ENCODE measurements at places on chromosomes 12 and 14.

- no peak for DNase-seq
Measured at GRCh38 chr12:42135259-42135814, 9.3 kb downstream of the GXYLT1 start.

DNA sequence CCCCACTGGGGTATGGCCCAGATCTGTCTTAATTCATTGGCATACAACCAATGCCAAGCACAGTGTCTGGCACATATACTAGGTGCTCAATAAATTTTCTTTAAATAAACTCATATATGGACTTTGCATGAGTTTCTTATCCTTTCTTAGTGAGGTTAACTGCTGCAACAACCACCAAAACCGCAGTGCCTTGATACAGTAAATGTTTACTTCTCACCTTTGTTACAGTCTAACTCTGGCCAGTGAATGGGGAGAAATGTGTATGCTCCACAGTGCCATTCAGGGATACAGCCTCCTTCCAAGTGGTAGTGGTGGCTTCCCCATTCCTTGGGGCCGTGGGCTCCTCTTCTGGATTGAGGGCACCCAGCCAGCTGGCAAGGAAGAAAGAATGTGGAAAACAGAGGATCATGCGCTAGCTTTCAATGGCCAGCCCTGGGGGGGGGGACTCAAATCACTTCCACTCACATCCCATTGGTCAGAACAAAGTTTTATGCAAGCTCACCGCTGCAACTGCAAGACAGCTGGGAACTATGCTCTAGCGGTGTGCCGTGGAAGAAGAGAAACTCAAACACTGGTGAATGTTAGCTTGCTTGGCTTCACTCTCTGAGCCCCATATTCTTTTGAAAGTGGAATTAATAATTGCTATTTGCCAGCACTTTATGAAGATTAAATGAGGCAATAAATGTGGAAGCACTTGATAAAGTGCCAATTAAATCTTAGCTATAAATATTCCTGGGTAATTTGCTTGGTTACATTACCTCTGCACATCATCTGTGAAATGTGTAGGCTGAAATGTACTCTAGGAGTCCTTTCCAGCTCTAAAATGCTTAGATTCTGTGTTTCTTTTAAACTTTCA lies 51.0 kb upstream of the SOCS2 start:
- no peak for DNase-seq

DNA sequence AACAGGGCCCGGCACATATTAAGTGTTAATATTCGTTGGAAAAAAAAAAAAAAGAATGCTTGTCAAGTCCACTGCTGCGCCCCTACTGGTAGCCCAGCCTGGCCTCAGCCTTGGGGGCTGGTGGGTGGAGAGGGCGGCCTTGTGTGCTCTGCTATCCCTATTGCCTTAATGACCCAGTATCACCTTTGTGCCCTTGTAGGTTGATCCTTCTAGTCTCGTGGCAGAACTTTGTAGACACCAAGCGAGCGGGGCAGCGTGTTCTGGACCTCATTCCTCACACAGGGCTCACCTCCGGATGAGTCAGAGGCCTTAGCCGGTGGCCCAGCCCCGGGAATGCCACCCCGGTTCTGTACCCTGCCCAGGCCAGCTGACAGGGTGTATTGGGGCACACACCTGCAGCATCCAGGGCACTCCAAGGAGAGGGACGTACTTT lies 1.8 kb upstream of the RCOR1 start:
- DNase-seq, result no peak

- DNase-seq, result no peak
Measured at GRCh38 chr14:87005280-87005679, 987.7 kb downstream of the GALC start.

- no peak for DNase-seq
Measured at GRCh38 chr12:49762468-49762847, 21.1 kb downstream of the TMBIM6 start.

DNA sequence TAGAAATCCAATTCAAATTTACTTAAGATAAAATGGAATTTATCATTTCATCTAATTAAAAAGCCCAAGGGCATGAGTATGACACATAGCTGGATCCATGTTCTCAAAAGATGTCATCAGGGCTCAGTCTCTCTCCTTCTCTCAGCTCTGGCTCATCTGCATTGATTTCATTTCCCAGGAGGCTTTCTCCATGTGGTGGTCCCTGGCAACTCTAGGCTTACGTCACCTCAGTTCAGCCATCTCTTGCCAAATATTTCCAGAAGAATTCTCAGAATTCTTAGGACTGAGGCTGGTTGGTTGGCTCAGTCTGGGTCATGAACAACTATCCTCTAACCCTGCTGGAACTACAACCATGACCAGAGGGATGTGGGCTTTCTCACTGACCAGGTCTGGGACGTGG lies 65.3 kb downstream of the FOS start:
- no peak for DNase-seq

DNA sequence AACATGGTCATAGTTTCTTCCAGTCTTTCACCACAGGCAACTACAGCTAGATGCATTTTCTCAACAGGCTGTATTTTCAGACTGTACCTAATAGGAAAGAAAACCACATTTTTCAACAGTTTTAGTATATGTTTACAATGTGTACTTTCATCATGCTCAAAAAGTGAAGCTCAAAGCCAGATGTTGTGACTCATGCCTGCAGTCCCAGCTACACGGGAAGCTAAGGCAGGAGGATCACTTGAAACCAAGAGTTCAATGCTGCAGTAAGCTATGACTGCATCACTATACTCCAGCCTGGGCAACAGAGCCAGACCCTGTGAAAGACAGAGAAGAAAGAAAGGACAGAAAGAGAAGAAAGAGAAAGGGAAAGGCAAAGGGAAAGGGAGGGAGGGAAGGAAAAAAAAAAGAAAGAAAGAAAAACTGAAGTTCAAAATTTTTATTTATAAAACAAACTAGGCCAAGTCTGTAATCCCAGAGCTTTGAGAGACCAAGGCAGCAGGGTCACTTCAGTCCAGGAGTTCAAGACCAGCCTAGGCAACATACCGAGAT lies 25.5 kb downstream of the GXYLT1 start:
- no peak for DNase-seq

GRCh38 chr14:25431211-25432076 lies 381.5 kb upstream of the STXBP6 start:
- no peak for DNase-seq

DNA sequence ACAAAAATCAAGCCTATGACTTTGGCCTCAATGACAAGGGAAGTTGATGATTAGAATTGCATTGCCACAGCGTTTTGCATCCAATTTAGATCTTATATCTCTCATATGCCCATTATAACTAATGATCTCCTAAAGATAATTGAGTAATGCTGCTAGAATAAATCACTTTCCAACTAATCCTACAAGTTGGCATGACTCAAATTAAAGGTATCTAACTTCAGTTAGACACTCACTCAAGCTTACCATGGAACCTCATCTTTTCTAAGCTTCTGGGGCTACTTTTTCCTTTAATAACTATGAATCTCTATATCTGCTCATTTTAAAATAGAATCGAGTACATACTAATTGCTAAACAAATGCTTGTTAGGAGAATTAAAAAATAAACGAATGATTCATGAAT lies 427.8 kb downstream of the BTG1 start:
- DNase-seq, result no peak

DNA sequence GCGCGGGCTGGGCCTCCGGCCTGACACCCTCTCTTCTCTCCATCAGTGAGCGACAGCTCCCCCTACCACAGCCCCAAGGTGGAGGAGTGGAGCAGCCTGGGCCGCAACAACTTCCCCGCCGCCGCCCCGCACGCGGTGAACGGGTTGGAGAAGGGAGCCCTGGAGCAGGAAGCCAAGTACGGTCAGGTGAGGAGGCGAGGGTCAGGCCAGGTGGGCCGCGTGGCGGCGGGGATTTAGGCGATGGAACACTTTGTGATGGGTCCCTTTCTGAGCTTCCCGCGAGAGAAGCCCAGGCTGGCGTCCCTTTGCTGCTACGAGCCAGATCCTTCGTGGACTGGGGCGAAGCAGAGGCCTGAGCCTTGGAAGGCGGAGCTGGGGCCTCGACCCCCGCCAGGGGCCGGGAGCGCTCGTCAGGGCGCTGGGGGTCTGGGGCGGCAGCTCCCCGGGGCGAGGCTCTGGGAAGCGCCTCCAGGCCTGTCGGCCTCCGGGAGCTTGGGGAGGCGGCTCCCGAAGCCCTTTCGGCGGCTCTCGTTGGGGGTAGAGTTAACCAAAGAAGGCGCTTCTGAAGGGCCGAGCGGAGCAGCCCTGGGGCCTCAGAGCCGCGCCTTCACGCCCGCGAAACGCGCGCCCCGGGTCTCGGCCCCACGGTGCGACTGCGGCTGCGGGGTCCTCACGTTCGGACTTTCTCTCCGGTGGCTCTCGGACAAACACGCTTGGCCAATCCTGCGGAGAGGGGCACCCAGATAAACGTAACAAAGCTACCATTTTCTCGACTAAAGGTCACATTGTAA lies 5.0 kb downstream of the PAX9 start:
- no peak for DNase-seq

DNA sequence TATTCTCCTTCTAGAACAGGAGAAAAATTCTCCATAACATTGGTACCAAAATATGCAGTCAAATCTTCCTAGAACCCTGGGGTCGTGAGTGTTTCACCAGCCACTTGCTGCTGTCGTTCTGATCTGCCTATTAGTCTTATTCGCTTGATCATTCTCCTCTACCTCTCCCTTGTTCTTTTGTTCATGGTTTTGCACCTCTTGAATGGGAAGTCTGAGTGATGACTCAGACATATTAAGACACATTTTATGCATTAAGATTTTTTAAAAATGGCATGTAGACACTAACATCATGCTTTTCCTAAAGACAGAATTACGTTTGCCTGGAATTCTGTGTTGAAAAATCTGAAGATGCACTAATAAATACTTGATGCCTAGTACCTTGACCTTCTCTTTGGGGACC lies 159.2 kb upstream of the LRIG3 start:
- DNase-seq, result no peak

DNA sequence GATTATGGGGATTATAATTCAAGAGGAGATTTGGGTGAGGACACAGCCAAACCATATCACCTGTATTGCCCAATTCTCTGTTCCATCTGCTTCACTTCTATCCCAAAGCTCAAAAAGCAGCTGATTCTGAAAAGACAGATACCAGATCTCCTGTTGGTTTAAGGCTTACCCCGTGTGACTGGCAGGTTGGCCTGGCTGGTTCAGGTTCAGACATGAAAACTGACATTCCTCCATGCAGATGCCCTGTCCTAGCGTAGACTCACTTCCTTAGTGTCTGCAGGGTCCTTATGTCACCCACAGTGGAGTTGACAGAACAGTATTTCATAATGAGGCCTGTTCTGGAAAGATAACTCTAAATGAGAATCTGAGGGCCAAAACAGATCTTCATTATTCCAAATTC lies 61.1 kb upstream of the FLRT2 start:
- no peak for DNase-seq

DNA sequence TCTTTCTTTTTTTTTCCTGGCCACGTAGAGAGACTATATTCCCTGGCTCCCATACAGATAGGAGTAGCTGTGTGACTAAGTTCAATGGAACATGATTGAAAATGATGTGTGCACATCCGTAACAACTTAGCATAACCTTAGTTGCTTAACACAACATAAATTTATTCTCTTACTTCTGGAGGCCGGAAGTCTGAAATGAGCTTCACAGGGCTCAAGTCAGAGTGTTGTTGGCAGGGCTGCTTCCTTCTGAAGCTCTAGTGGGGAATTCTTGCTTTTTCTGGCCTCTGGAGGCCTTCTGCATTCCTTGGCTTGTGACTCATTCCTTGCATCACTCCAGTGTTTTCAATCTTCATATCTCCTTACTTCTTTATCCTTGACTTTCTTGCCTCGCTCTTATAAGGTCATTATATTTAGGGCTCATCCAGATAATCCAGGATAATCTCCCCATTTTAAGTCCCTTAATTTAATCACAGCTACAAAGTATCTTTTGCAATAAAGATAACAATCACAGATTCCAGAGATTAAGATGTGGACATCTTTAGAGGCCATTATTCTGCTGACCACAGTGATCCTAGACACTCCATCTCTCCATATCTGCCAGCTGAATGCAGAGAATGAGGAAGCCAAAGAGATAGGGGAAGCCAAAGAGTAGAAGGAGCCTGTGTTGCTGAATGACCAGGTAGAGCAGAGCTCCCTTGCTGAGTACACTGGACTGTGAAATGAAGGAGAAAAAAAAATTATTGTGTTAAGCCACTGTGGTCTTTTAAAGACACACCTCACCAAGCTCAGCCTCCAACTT lies 21.0 kb upstream of the SNX6 start:
- DNase-seq, result no peak

DNA sequence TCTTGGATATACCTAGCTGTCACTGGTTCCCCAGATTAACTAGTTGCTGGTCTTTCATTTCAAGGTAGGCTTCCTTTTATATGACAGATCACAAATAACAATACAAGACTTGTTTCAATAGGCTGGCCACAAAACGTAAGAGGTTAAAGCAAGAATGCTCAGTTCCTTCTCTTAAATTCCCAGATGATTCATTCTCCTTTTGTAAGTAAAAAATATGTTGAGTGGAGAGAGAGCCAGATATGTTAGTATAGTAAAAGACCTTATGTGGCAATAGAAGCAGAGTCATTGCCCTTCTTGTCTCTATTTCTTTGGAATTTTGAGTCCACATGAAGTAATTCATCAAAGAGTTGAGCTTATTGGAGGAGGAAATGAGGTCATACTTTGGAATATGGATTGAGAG lies 939.0 kb upstream of the ATXN7L3B start:
- no peak for DNase-seq

DNA sequence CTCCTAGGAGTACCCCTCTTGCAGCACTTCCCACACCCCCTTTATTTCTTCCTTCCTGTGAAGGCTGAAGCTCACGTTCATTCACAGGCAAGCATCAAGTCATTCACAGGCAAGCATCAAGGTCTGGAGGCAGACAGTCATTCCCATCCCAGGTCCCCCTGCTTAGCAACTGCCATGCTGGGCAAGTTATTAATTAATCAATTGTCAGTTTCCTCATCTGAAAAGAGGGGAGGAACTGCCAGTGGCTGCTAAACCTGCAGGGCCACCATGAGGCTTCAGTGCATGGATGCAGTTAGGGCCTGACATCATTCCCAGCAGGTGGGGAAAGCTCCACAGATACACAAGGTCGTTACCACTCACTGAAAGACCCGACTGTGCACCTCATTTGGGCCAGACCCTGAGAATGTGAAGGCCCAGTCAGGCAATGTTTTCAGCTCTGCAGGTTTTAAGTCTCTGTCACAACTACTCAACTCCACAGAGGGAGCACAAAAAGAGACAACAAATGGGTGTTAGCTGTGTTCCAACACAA lies 85.0 kb upstream of the GPR68 start:
- DNase-seq, result no peak

DNA sequence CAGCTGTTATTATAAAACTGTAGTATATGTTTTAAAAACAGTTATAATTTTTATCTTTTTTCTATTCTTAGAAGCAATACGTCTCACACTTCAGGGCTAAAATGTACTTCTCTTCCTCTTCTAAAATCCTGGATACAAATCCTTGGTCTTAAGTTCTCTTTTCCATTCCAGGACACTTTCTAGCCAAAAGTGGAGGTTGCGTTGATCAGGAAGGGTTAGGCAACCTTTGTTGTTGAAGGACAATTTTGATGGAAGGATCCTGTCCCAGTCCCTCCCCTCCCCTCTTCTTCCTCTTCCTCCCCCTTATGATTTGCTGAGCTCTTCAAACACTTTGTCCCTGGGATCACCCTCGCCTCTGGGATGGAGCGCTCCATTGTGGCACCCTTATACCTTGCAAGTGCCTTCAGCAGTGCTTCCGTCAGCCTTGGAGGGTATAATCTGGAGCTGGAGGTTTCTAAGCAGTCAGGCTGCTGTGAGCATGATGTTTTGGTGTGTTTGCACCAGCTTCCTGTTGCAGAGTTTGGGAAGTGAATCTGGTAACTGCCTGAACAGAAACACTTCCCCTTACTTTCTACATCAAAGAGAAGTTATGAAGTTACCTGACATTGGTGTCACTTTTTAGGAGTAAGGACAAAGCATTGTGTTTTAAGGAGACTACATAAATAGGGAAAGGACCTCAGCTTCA lies 87.4 kb upstream of the SLC38A2 start:
- no peak for DNase-seq

GRCh38 chr12:11807458-11807857 lies 158.0 kb downstream of the ETV6 start:
- DNase-seq, result no peak

Data from stimulated activated CD8-positive, alpha-beta memory T cell treated with anti-CD3 and anti-CD28 coated beads, Interleukin-7, amount 100 ng/mL, for 1 hour (primary cell).